Thymus (tissue), 14 donors: ENCODE measurements at places on chromosomes 5 and 9.

DNA sequence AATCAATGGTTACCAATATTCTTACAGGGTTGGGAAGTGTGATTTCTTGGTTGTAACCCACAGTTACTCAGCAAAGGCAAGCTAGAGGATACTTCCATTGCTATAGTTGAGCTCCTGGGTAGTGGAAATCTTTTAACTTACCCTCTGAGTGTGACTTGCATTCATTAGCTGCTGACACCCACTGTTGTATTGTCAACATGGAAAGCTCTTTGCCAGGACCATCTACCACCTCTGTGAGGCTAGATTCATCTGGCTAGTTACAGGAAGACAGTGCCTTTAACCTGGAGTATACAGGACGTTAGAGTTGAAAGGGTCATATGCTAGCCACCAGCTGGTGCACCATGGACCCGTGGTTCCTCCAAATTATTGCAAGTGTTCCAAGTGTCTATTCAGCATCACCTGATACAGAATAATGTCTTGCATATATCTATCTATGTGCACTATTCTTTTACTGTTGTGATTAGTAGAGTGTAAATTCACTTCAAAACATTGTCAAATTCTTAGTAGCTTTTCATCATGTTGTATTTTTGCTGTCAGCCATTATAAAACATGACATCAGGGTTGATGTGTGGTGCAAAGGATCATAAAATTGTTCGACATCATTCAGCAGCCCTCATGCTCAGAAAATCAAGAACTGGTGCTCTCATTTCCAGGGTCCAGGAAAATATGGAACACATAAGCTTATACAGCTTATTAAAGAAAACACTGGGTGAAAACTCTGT lies 239.0 kb downstream of the PJA2 start:
- no peak for DNase-seq

GRCh38 chr9:93825348-93826115 lies 129.6 kb downstream of the BARX1 start:
- no peak for DNase-seq

GRCh38 chr5:15995341-15996052 lies 184.1 kb downstream of the MARCHF11 start:
- DNase-seq: no peak

DNA sequence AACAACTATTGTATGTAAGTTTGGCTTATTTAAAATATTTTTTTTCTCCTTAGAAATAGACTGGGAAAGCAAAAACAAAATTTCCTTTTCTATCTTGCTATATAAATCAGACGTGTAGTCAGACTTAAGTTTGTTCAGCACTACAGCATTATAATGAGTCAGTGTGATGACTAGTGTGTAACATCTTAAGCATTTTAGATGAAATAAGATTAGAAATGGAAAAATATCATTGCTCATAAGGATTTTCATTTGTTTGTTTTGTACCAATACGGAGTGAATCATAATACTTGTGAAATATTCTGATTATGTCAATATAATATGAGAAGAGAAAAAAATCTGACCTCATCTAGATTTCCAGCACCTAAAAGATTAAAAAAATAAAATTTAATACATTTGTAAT lies 64.7 kb upstream of the RICTOR start:
- no peak for DNase-seq

GRCh38 chr5:59786334-59786805 lies 107.2 kb downstream of the PDE4D start:
- DNase-seq: no peak
